ENCODE measurements at places on chromosomes 13 and 19. TPM values are rescaled to one million over a fixed set of nuclear protein-coding genes. Genes with fewer than 3 reads are reported as not detected.

- no peak for DNase-seq
Measured at GRCh38 chr13:79682164-79682563, 201.2 kb downstream of the NDFIP2 start.

DNA sequence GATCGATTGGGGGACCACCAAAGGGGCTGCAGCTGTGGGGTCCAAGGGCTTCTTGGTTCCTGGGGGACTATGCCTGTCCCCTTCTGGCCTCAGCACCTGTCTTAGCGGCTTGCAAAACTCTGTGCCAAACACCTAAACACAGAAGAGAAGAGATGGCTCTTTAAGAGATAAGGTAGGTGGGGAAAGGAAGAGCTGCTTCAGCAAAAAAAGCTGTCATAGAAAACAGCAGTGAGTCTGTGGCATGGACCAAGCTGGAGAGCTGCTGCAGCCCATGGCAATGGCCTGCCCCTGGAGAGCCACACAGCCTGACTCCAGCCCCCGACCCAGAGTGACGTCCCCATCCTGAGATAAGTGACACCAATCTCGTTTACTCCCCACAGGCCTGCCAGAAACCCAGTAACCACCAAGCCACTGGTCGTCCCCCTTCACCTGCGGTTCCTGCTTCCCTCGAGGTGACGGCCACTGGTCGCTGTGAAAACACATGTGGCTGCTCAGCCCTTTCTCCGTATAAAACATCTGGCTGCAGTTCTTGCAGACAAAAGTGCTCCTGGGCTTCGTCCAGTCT is 25.0 kb upstream of the NAPA start:
- DNase-seq: no peak

DNA sequence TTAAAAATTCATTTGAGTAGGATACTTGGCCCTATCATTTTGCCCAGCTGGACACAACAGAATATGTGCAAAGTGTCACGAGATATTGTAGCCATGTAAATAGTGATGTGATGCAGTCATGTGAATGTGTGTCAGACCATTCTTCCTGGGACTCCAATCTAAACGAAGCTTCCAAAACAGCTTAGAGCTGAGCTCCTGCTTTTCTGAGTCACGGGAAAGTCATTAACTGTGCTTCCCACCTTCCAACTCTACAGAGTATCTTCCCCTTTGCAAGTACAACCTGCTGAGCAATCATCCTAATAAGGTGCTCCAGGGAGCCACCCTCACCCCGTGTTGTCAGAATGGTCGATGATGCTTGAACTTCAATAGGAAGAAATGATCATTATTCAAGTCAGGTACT is 294.7 kb downstream of the MYO16 start:
- no peak for DNase-seq

The NOVA2 gene
- 8.8 TPM for total RNA-seq

The RDH8 gene
- total RNA-seq: 0.13 TPM

GRCh38 chr13:101433895-101434294 is 17.6 kb upstream of the NALCN start:
- DNase-seq: no peak

The ZNF470 gene
- 6.9 TPM for total RNA-seq

The PINLYP gene
- total RNA-seq: 11.4 TPM

The ZNF793 gene
- 14.6 TPM for total RNA-seq

- no peak for DNase-seq
Measured at GRCh38 chr13:97879646-97880310, 73.7 kb upstream of the IPO5 start.

DNA sequence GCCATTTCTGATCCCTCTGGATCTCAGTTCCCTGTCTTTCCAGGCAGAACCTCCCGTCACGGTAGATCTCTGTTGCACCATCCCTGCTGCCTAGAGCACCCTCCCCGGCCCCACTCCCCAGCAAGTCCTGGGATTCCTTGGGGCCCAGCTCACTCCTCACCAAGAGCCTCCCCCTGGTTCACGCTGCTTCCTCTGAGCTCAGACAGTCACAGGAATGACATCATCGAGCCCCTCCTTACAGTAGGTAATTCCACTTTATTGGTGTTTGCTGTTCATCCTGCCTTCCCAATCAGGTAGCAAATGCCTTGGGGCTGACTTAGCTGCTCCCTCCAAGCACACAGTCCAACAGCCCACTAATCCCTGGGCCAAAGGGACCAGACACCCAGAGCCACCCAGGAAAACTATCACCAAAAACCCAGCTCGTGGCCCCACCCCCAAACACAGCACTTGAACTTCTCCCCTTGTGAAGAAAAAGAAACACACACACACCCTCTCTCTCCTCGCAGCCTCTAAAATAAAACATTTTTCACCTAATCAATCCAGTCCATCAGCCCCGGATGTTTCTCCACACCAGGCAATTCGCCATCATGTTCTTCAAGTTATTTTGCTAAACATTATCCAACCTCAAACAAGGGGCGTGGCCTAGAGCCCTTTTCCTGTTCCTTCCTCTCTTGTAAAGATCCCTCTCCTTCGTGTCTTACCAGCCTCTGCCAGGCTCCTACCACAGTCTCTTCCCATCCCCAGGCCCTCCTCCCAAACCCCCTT is 2.5 kb downstream of the NAPA start:
- DNase-seq: no peak

GRCh38 chr13:80224468-80224867 is 116.5 kb downstream of the SPRY2 start:
- no peak for DNase-seq

- peak; percentile 98 for DNase-seq
Measured at GRCh38 chr19:2427429-2428320, at the start of gene TIMM13. TSS of gene TIMM13 (minus strand) at chr19:2427586. CDS start at chr19:2427533, 53 bp downstream.

- DNase-seq: no peak
Measured at GRCh38 chr13:22200440-22200839, 529.6 kb downstream of the FGF9 start.

DNA sequence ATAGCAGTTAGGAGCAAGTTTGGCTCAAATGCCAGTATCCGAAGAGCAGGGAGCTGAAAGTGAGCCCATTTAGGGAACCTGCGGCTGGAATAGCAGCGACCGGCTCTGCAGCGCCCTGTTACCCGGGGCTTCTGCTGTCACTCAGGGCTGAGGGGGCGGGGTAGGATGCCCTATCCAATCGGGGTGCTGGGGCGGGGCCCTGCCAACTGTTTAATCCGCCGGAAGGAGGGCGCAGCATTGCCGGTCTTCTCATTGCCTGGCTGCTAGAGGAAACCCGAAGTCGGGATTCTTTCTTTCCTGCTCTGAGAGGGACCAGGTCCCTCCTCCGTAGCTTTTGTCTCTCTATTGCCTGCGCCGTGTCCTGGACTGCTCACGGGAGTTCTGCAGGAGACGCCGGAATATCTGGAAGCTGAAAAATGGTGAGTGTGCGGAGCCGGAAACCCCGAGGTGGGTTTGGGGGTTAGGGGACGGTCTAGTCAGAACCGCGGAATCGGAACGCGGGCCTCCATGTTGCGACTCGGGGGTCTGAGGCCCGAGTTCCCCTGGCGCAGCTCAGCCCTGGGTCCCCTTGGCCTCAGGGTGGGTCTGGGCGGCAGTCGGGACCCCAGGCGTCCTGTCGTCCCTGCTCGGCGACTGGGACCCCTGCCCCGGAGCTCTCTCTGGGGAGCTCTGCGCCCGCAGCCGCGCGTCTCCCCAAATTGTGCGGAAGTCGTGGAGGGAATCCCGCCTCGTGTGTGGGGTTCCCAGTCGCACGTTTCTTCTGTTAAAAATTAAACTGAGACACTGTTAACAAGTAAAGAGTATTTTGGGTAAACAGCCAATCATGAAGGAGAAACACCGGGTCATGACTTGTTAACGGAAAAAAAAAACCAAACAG is 22.8 kb downstream of the ZNF763 start:
- DNase-seq: peak; percentile 96

GRCh38 chr19:799076-799881 is 2.0 kb downstream of the PTBP1 start:
- DNase-seq: peak; percentile 54

DNA sequence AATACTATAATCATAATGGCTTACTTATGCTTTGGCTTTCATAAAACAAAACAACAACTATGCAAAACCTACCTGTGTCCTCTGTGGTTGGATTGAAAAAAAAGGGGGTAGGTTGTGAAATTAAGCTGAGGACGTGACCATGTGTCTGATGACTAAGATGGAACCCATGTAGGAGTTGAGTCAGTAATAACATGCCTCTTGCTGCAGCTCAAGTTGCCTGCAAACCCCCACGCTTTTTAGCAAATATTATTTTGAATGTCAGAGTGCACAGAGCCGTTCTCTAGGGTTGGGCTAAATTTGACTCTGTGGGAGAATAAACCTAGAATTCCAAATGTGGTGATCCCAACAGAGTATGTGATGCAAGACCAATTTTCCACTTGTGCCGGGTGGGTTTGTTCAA is 209.3 kb downstream of the KCNRG start:
- no peak for DNase-seq

DNA sequence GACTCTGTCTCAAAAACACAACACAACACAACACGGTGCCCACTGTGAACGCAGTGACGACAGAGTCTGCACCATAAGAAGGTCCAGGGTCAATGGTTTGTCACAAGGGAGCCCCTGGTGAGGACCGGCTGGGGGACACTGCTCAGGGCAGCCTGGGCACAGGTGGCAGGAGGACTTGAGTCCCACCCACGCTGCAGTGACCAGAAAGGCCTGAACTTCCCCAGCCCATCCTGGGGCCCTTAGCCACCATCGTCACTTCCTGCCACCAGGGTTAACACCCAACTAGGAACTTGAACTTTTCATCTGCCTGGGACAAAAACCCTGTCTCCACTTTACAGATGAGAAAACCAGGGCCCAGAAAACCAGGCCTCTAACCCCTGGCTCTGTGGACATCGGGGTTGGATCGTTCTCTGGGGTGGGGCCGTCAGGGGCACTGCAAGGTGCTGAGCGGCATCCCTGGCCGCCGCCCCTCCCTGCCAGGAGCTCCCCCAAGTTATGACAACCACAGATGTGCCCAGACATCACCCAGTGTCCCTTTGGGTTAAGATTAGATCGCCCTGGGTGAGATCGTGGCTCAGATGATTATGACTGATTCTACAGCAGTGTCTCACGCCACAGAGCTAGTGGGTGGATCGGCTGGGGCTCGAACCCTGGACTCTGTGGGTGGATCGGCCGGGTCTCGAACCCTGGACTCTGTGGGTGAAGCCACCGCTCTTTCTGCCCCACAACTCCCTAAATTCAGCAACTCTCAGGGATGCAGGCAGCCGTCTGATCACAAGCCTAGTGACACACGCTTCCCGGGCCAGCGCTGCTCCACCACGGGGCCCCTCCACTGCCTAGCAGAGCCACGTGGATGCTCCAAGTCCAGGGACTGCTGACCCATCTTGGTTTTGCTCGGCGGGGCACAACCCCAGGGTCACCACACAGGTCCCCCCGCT is 14.0 kb downstream of the MOB3A start:
- no peak for DNase-seq

DNA sequence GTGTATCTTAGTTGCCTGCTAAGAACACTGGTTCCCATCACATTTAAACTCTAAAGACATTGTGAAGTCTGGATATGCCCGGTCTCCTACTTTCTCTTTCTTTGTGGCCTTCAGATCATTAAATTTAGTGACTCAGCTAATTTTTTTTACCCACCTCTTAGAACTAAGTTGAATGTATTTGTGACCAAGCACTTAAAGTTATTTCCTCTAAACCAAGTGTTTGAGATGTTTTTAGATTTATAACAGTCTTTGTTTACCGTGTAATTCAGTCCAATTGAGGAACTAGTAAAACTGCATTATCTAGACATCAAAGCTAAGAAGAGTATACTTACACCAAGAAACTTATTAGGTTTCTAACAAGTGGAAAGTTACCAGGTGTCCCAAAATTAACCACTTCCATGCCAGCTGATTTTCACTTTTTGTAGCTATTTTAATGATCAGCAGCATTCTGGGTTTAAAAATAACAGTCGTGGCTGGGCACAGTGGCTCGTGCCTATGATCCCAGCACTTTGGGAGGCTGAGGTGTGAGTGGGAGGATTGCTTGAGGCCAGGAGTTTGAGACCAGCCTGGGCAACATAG is 53.1 kb downstream of the ARHGAP35 start:
- DNase-seq: no peak

The OR10H1 gene
- total RNA-seq: not detected

The CRB3 gene
- 32.1 TPM for total RNA-seq

The CGB2 gene
- total RNA-seq: 0.77 TPM

The WDR87 gene
- not detected for total RNA-seq

The CAPN12 gene
- total RNA-seq: 10.3 TPM

The KCNN1 gene
- total RNA-seq: 8.4 TPM

DNA sequence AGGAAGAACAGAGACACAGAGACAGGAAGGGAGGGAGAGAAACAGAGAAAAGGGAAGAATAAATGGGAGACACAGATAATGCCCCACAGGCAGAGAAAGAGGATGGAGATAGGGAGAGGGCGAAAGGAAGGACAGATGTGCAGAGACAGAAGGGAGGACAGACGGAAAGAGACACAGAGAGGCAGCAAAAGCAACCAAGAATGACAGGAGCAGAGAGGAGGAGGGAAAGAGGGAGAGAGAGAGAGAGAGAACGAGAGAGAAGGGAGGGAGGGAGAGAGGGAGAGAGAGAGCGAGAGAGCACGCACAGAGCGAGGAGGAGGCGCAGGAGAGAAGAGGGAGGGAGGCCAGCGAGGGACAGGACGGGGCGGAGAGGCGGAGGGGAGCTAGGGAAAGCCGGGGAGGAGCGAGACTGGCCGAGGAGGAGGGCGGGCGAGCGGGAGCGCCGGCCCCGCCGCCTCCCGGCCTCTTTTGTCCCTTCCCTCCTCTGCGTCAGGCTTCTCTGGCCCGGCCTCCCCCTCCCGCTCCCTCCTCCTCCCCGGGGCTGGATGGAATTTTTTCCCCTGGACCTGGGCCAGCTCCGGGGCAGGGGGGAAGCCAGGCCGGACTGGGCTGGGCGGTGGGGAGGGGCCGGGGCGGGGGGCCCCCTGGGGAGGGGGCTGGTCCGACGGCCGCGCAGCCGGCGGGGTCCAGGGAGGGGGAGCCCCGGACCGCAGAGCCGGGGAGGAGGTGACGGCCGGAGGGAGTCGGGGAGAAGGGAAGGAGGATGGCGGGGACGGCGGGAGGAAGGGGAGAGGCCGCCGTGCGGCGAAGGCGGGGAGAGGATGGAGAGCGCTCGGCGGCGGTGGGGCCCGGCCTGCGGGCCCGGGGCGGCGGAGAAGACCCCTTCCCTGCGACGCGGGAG is 4.2 kb upstream of the SPACA6 start:
- DNase-seq: peak; percentile 87

GRCh38 chr13:22422712-22423111 is 751.8 kb downstream of the FGF9 start:
- no peak for DNase-seq

The KLF2 gene
- 0.33 TPM for total RNA-seq

The C19orf33 gene
- 1.2 TPM for total RNA-seq

GRCh38 chr19:51094696-51095279 is 12.1 kb upstream of the KLK14 start:
- DNase-seq: peak; percentile 75
